Ammon's horn (tissue), 1 donor: ENCODE measurements at places on chromosomes 16 and 17.

DNA sequence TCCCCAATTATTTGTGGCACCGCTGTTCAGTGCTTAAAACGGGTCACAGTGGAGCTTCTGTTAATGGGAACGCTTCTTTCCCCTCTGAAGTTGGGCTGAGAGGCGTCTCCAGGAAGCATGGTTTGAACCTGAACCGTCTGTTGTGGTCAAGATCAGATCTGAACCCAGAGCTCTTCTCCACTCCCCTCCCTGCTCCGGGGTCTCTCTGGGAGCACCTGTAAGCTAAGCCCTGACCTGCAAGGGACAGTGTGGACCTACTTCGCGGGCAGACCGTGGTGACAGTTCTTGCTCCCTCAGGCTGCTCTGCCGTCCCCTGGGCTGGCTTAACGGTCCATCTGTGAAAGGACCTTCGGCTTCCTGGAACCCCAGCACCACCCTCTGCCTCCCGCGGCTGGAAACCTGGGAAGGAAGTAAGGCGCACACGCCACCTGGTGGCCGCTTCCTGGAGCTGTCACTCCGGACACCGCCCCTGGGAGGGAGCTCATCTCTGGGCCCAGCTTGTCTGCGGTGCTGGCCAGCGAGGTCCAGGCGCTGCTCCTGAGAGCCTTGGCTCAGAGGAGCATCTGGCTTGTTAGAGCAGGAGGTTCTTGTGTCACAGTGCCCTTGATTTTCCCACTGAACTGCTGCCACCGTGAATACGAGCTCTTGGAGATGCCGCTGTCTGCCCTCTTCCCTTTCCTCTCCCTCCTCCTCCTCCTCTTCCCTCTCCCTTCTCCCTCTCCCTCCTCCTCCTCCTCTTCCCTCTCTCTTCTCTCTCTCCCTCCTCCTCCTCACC, 518.5 kb upstream of the EEF2KMT start:
- peak; percentile 83 for DNase-seq

DNA sequence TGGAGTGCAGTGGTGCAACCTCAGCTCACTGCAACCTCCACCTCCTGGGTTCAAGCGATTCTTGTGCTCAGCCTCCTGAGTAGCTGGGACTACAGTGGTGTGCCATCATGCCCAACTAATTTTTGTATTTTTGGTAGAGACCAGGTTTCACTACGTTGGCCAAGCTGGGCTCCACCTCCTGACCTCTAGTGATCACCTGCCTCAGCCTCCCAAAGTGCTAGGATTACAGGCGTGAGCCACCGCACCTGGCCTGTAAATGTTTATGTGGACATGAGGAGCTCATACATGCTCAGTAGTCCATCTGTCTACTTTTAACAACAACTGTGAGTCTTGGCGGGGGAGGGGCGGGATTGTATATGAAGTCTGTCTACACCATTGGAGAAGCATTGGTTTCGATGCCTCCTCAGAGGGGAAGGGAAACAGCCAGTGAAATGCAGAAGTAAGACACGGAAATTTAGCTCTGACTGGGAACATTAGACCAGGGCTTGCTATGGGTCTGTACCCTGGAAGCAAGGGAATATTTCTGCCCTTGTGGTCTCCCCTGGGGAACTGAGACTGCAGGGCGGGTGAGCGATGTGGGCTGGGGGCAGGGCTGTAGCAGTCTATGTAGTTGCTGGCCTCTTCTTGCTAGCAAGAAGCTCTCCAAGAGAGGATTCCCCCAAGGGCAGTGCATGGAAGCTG, 9.3 kb downstream of the NUBP1 start:
- peak; percentile 76 for DNase-seq

DNA sequence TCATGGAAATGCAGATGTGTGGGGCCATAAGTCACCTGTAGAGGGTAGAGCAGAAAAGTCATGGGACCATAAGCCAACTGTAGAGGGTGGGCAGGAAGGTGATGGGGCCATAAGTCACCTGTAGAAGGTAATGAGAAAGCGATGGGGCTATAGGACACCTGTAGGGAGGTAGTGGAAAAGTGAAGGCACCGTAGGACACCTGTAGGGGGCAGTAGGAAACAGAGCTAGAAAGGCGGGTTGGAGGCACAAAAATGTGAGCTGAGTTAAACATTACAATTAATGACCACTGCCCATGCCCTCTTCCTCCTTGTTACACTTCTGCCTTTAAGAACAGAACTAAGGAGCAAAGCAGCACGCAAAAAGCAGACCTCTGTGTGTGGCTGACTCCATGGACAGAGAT, 150.1 kb downstream of the SHISA6 start:
- no peak for DNase-seq

GRCh38 chr17:8782176-8782575, 17.0 kb downstream of the MFSD6L start:
- no peak for DNase-seq

DNA sequence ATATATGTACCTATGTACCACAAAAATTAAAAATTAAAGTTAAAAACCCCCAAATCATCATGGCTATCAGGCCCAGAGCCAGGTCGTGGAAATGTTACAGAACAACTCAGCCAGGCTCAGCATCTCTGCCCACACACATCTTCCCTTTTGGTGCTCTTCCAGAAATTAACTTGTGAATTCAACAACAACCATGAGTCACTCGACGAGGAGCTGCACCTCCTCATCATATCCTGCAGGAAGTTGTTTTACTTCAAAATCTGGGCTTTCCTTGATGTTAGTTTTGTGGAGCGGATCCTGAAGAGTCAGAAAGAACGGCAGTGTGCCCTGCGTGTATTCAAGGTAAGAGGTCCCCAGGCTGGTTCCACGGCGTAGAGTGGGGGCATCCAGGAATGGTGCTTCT, 10.6 kb downstream of the FBXO39 start:
- peak; percentile 49 for DNase-seq

DNA sequence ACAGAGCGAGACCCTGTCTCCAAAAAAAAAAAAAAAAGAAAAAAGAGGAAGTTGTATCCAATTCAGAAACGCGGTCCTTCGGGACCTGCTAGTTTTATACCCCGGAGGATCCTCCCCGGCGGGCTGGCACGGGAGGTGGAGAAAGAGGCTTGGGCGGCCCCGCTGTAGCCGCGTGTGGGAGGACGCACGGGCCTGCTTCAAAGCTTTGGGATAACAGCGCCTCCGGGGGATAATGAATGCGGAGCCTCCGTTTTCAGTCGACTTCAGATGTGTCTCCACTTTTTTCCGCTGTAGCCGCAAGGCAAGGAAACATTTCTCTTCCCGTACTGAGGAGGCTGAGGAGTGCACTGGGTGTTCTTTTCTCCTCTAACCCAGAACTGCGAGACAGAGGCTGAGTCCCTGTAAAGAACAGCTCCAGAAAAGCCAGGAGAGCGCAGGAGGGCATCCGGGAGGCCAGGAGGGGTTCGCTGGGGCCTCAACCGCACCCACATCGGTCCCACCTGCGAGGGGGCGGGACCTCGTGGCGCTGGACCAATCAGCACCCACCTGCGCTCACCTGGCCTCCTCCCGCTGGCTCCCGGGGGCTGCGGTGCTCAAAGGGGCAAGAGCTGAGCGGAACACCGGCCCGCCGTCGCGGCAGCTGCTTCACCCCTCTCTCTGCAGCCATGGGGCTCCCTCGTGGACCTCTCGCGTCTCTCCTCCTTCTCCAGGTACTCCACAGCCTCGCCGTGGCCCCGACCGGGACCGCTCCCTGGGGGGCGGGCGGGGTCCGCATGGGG, at the start of gene CDH3:
TSS of gene CDH3 (plus strand) at position 596 of the 779 bp plus-strand sequence. CDS start at position 666, 70 bp downstream.
- peak; percentile 6 for DNase-seq

- no peak for DNase-seq
These were observed 10.1 kb upstream of the KRT28 start for GRCh38 chr17:40809721-40810421.

- DNase-seq = no peak
These were observed 54.7 kb downstream of the SLC6A2 start for GRCh38 chr16:55710466-55710865.
